NCI-H1092 treated with DMSO at 0.1 percent for 48 hours (cell line): ENCODE measurements at places on chromosomes 3 and 15.

- no peak for DNase-seq
These were observed 36.0 kb downstream of the ATP13A5 start for GRCh38 chr3:193342551-193342950.

DNA sequence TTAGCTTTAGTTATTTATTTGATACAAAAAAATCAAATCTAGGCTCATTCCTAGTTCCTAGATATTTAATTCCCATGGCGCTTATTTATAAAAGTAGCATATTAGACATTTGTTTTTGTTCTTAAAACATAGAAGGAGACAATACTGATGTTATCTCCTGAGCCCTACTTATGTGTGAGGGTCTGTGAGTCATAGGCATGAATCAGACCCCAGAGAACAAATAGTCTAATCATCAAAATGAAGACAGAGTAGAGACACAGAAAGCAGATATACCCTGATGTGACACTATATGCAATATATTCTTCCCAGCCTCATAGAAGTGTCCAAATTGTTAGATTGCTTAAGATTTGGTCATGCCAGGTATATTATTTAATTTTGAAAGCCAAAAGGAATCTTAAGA is 44.9 kb downstream of the PEX5L start:
- DNase-seq = no peak

GRCh38 chr3:13285007-13285567 is 135.0 kb downstream of the NUP210 start:
- DNase-seq = no peak

- no peak for DNase-seq
These were observed 446.6 kb upstream of the BCHE start for GRCh38 chr3:166283840-166284239.

DNA sequence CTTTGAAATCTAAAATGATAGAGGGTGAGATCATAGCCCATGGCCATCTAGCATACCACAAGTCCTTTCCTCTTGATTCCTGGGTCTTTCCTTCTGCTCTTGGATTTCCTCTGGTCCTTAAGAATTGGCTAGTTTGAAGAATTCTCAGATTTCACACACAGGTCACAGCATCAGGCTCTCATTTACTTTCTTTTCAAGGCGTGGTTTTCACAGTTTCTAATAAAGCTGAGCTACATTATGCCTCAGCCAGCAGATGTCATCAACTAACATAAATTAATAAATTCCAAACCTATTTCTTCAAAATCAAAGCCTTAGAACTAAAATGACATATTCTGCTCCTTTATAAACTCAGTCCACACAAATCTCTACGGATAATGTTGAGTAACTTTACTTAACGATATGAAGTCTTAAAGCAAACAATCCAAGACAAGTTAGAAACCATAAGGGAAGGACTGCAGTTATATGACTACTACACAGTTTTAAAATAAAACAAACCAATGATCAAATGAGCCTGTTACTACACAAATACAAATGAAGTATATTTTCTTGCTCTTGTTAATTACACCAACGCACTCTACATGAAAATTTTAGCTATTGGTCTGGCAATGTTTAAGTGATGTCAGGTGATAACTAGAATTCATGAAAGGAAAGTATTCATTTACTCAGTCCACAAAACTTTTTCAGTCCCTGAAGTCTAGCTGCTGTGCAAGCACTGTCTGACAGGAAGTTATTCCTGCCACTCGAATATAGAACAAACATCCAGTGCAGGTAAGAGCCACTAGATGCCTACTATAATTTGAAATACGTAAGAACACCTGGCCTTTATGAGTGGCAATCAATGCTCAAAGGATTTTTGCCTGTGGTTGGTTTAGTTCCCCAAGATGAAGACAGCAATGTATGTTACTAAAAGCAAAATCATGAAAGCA is 9.2 kb downstream of the CCDC14 start:
- DNase-seq = peak; percentile 12

DNA sequence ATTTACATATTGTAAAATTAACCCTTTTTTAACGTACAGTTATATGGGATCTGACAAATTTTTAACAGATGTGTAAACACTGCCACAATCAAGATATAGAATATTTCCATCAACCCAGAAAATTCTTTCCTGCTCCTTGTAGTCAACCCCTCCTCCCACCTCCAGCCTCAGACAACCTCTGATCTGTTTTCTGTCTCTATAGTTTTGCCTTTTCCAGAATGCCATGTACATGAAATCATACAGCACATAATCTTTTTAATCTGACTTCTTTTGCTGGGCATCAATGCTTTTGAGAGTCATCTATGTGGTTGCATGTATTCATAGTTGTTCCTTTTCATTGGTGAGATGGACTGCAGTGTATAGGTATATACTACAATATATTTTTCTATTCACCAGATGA is 153.0 kb downstream of the SMAD6 start:
- no peak for DNase-seq

GRCh38 chr3:141538568-141539240 is 51.9 kb downstream of the RASA2 start:
- no peak for DNase-seq

GRCh38 chr3:27728195-27729087 is 6.3 kb upstream of the EOMES start:
- peak; percentile 6 for DNase-seq

DNA sequence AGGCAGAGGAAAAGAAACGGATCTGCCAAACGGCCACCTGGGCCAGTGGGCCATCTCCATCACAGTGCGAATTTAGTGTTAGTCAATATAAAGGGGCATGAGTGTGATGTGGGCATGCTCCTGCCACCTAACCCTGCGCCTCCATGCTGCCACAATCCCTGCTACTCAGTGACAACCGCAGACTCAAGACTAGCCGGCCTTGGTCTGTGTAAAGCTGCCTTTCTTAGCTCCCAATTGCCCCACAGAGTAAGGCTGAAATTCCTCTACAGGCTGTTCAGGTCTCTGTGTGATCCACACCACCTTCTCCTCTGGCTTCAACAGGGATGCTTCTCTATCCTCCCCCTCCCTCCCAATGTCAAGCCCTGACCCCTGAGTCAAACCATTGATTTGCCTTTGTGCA is 269.7 kb downstream of the XXYLT1 start:
- DNase-seq = no peak

DNA sequence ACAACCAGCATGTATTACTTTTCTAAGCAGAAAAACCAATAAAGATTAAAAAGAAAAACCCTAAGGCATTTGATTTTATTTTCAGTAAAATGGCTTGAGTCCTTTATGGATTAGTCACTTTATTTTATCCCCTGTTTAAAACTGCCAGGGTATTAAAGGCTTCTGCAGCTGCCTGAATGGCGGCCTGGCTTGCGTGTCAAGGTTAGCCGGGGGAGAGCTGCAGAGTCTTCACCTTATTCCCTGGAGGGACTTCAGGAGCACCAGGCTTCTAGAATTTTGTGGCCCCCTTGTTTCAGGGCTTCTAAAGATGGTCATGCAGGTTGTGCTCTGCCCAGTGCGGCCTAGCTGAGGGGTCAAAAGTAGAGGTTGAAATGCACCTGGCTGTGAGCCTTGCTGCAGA is 58.0 kb upstream of the ICE2 start:
- DNase-seq = no peak

- no peak for DNase-seq
These were observed 128.4 kb upstream of the LPP start for GRCh38 chr3:188025555-188025954.

DNA sequence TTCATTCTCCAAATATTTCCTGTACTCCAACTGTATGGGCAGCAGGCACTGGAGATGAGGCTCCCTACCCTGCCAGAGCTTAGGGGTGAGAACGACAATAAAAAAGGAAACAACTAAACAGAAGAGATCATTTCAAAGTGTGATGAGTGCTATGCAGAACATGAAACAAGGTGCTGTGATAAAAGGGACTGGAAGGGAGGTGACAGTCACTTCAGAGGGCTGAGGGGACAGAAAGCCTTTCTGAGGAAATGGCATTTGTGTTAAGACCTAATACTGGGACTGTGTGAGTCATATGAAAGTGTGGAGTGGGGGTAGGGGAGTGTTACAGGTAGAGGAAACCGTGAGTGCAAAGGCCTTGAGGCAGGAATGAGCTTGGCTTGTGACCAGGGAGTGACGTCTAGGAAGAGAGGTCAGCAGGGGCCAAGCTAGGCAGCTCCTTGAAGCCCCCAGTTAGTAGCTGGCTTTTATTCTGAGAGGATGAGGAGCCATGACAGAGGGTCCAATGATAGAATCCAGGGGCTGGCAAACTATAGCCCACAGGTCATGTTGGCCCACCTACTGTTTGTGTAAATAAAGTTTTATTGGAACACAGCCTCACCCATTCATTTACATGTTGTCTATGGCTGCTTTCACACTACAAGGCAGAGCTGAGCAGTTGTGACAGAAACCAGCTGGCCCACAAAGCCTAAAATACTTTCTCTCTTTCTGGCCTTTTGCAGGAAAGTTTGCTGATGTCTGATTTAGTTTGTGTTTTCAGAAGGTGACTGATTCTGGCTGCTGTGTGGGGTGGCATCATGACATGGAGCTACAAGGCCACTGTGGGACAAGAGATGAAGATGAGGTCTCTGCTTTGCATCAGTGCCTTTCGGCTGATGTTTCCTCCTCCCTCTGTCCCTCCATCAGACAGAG is 56.6 kb downstream of the LSM3 start:
- DNase-seq = no peak

DNA sequence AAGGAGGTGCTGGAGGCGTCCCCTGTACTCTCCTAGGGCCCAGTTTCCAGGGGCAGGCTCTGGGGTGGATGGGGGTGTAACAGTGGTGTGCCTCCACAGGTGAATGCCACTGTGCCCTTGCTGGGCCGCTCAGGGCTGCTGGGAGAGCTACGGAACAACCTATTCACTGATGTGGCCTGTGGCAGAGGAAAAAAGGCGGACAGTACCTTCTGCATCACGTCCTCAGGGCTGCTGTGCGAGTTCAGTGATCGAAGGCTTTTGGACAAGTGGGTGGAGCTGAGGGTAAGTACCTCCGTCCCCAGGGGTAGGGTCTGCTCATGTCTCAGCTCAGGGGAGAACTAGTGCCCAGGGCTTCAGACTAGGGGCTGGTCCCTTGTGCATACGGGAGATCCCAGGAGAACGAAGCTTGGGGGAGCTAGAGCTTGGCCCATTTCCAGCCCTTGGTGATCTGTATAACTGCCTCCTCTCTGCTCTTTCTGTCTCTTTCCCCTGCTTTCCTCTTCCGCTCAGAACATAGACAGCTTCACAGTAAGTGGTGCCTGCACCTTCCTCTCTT is 15.0 kb upstream of the JMJD7 start:
- no peak for DNase-seq

GRCh38 chr3:31277582-31277981 is 255.1 kb upstream of the STT3B start:
- no peak for DNase-seq

- DNase-seq = no peak
These were observed 28.3 kb downstream of the IL12A start for GRCh38 chr3:160016972-160017371.

- DNase-seq = no peak
These were observed 7.0 kb downstream of the CRYGS start for GRCh38 chr3:186536883-186537844.

- DNase-seq = no peak
These were observed 130.1 kb upstream of the STAC start for GRCh38 chr3:36250191-36250590.

- DNase-seq = peak; percentile 40
These were observed 70.7 kb downstream of the ANXA2 start for GRCh38 chr15:60326824-60327654.

DNA sequence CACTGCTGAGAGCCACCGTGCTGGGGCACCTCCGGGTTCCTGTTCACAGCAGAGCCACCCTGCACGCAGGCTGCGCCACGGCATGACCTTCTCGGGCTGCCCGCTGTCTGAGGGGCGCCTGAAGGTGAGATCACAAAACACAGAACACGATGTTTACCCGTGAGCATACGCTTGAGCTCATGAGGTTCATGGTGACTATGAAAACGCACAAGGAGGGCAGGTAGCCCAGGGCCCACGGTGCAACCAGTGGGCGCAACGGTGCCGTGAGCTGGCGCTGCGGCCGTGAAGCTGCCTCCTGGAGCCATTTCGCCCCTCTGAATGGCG is 36.1 kb downstream of the KLHL25 start:
- DNase-seq = no peak
